ENCODE measurements at places on chromosomes 3 and 15. TPM values are rescaled to one million over a fixed set of nuclear protein-coding genes. Genes with fewer than 3 reads are reported as not detected.

DNA sequence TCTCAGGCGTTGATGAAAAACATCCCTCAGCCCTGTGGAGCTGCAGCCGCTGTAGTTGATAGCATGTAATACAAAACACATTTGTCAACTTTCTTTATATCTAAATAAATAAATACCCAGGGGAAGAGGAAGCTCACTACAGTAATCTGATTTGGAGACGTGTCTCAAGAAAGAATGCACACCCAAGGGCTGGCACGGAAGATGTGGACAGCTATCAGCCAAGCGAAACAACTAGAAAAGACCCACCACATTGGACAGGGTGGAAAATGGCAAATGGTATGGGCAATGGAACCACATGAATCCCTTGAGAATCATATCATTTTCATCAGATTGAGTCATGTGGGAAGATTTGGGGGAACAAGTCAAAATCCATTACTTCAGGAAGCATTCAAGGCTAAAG is 43.1 kb upstream of the ALDH1A3 start:
- H3K36me3 ChIP-seq = no peaks in the 10 kb centered on the region
- no peak for DNase-seq
- H3K4me3 ChIP-seq = no peak overlapping the region
- no peak overlapping the region for H3K27ac ChIP-seq

DNA sequence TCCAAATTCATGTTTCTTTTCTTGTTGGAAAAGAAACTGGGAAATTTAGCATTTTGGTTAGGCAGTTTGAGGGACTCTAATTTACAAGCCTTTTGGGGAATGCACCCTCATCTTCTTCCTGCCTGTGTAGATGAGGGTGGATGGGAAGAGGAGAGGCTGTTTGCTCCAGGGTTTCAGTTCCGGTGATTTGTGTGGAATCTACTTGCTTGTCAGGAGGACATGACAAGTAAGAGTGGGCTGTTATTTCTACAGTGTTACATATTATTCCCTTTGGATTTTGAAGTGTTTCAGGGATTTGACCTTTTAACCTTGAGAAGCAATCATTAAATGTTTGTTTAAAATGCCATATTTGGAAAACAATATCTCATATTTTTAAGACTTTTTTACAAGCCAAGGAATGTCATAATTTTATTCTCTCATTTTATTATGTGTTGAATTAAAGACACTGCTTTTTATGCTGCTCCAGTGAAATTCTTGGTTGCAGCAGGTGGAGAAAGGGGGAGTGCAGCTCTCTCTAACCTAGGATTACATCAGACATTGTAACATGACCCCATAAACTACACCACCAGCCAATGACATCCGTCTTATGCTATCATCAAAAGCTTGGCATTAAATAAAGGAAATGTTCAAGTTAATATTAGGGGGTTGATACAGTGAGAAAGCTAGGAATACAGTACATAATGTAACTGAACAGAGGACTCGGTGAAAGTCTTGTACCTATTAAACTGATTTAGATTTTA is 30.2 kb downstream of the PLAAT1 start:
- DNase-seq = no peak
- no peaks in the 10 kb centered on the region for H3K36me3 ChIP-seq
- no peaks in the 10 kb centered on the region for H3K4me1 ChIP-seq
- H3K27me3 ChIP-seq = no peaks in the 10 kb centered on the region
- no peak overlapping the region for H3K27ac ChIP-seq
- no peak overlapping the region for H3K4me3 ChIP-seq

GRCh38 chr3:126341755-126342150 is 15.5 kb downstream of the KLF15 start:
- H3K27me3 ChIP-seq = no peaks in the 10 kb centered on the region
- no peak overlapping the region for H3K27ac ChIP-seq

The ADPRH gene
- 3.8 TPM for total RNA-seq

- H3K36me3 ChIP-seq = no peaks in the 10 kb centered on the region
- no peak for DNase-seq
- peaks cover 15% of the 10 kb centered on the region for H3K4me1 ChIP-seq
- H3K4me3 ChIP-seq = no peak overlapping the region
Observed at GRCh38 chr15:88905576-88905975, 7.6 kb downstream of the MFGE8 start.

GRCh38 chr3:71080517-71081083 is 502.9 kb downstream of the FOXP1 start:
- no peak overlapping the region for H3K4me3 ChIP-seq
- peaks cover 30% of the 10 kb centered on the region for H3K4me1 ChIP-seq
- no peaks in the 10 kb centered on the region for H3K36me3 ChIP-seq
- H3K27me3 ChIP-seq = no peaks in the 10 kb centered on the region
- DNase-seq = no peak

DNA sequence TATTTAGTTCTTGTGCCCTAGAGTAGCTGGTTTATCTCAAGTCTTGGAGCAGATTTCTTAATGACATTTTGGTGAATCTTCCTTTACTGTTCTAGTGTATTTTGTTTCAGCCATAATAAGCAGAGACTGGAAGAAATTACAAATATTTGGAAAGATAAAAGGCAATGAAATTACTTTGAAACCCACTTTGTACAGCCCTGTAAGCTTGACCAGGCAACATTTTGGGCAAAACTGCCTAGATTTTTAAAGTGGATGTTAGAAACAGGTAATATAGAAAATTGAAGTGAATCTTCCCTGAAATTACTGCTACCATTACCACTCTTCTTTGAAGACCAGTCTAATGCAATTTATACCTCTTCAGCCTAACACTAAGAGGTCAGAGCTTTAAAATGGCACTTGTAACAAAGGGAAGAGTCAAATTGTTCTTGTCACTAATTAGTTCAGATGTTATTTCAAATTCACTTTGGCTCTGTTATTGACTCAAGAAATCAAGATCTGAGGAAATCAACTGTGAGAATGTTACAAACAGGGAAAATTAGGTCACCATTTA is 589.4 kb downstream of the NLGN1 start:
- H3K4me1 ChIP-seq = no peaks in the 10 kb centered on the region
- H3K4me3 ChIP-seq = no peak overlapping the region
- H3K36me3 ChIP-seq = no peaks in the 10 kb centered on the region
- no peak overlapping the region for H3K27ac ChIP-seq
- no peaks in the 10 kb centered on the region for H3K27me3 ChIP-seq

All from natural killer cell (primary cell).